LHCN-M2 (cell line): ENCODE measurements at places on chromosomes 11 and 22. TPM values are rescaled to one million over a fixed set of nuclear protein-coding genes. Genes with fewer than 3 reads are reported as not detected.

Gene LPXN
- 55.0 and 57.9 TPM in 2 replicates for total RNA-seq

GRCh38 chr11:46100670-46101069 is 20.6 kb downstream of the PHF21A start:
- DNase-seq: no peak

- no peak for DNase-seq
These were observed 42.9 kb upstream of the NFAM1 start for GRCh38 chr22:42475122-42475521.

DNA sequence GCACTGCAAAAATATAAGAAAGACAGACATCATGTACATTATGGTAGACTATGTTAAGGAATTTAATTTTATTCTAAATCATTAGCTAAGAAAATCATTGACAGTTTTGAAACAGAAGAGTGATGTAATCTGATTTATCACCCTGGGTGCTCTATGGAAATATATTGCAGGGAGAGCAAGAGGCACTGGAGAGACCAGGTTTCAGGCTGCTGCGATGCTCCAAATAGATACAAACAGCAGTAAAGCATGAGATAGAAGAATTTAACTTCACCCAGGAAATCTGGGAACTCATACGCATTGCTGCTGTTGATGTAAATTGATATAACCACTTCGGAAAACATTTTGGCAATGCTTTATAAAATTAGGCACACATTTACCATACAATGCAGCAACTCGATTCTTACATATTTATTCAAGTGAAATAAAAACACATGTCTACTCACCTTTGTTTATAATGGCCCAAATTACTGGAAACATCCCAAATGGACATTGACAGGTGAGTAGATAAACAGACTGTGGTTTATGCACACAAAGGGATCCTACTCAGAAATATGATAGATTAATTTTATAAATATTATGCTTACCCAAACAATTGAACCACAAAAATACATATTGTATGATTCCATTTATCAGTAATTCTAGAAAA is 535.1 kb upstream of the CHORDC1 start:
- no peak for DNase-seq

GRCh38 chr22:20279662-20280134 is 11.6 kb upstream of the RTN4R start:
- no peak for DNase-seq

Gene CRYBA4
- not detected in 2 replicates for total RNA-seq

Gene SERHL2
- total RNA-seq: 1.5 and 2.1 TPM in 2 replicates

DNA sequence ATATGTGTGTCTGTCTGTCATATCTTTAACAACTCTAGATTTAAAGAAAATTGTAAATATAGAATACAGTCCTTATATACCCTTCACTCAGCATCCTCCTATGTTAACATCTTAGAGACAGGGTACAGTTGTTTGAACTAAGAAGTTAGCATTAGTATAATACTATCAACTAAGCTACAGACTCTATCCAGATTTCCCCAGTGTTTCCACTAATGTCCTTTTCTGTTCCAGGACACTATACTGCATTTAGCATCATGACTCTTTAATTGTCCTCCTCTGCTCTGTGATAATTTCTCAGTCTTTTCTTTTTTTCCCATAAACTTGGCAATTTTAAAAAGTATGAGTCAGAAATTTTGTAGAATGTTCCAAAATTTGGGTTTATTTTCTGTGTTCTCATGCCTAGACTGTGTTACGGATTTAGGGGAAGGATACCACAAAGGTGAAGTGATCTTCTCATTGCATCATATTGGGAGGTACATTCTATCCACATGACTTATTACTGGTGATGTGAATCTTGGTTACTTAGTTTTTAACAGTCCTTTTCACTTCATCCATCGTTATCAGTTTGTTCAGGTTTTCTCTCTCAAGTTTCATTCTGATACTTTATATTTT is 168.4 kb downstream of the SBF2 start:
- no peak for DNase-seq

Gene SPTBN2
- 0.06 and 0.57 TPM in 2 replicates for total RNA-seq

GRCh38 chr11:72929256-72929655 is 115.0 kb downstream of the ATG16L2 start:
- DNase-seq: no peak

GRCh38 chr11:12941671-12942070 is 67.4 kb upstream of the RASSF10 start:
- no peak for DNase-seq

GRCh38 chr11:65241134-65241533 is 20.6 kb upstream of the POLA2 start:
- DNase-seq: no peak

DNA sequence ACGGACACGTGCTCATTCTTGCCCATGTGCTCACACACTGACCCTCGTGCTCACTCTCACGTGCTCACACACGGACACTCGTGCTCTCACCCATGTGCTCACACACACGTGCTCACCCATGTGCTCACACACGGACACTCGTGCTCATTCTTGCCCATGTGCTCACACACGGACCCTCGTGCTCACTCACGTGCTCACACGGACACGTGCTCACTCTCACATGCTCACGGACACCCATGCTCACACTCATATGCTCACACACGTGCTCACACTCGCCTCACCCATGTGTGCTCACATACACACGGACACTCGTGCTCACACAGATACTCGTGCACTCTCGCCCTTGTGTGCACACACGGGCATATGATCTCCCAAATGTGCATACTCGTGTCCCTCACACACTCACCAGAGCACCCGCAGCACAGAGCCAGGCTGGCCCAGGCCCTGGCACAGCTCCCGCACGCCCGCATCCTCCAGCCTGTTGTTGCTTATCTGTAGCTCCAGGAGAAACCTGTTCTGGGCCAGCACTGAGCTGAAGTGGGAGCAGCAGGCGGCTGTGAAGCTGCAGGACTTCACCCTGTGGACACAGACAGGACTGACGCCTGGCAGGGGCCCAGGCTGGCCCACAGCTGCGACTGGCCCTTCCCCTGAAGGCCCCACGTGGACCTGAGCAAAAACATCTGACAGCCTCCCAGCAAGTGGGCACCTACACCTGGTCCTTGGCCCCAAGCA is 9.3 kb downstream of the RNH1 start:
- DNase-seq: no peak

DNA sequence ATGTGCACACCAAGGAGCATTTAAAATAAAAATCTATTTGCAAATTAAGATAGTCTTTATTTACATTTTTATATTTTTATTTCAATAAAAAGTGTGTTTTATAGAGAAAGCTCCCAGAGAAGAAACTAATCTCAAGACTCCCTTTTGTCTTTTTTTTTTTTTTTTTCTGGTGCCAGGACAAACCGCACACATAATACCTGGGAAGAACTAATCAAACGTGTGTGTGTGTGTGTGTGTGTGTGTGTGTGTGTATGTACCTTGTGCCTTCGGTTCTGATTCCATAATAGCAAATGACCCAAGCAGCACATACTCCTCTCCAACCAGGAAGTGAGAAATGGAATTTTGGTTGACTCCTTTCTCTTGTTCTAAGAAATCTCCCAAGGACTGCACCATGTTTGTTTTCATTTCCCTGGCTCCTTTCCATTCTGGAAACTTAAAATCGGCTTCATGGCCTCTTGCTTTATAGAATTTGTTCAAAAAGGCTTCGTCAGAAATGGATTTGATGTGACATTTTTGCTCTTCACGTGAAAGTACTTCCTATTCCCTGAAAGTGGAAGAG is 65.3 kb downstream of the ST3GAL4 start:
- DNase-seq: no peak

- DNase-seq: no peak
These were observed 16.2 kb downstream of the CSF2RB start for GRCh38 chr22:36929621-36930020.

- DNase-seq: no peak
These were observed 31.6 kb downstream of the KIAA1671 start for GRCh38 chr22:24984122-24984521.

GRCh38 chr22:19271856-19272535 is 19.5 kb downstream of the CLTCL1 start:
- DNase-seq: peak; percentile 39

Gene HBB
- total RNA-seq: not detected in 2 replicates

GRCh38 chr11:12845739-12846358 is 163.3 kb upstream of the RASSF10 start:
- peak; percentile 47 for DNase-seq

GRCh38 chr11:108790501-108791299 is 125.8 kb downstream of the DDX10 start:
- no peak for DNase-seq
